ENCODE measurements at places on chromosomes 6 and 20.

DNA sequence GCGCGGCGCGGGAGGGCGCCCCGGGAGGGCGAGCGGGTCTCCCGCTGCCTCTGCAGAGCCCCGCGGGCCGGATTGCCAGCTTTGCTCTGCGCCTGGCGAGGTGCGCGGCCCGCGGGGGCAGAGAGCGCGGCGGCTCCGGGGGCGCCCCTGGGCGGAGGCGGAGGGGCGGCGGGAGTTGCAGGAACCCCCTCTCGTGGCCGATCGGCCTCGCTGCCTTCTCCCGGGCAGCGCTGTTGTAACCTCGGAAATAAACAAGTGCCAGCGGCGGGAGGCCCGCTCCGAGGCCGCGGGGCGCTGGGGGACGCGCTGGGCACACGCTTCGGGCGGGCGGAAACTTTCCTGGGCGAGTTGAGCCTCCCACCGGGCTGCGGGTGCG is 1.2 kb downstream of the CDH4 start:
- H3K4me3 ChIP-seq, result peak overlapping the region; percentile 47
- DNase-seq, result no peak
- H3K4me1 ChIP-seq, result peaks cover 9% of the 10 kb centered on the region
- peaks cover 30% of the 10 kb centered on the region for H3K27me3 ChIP-seq
- no peak overlapping the region for H3K27ac ChIP-seq

DNA sequence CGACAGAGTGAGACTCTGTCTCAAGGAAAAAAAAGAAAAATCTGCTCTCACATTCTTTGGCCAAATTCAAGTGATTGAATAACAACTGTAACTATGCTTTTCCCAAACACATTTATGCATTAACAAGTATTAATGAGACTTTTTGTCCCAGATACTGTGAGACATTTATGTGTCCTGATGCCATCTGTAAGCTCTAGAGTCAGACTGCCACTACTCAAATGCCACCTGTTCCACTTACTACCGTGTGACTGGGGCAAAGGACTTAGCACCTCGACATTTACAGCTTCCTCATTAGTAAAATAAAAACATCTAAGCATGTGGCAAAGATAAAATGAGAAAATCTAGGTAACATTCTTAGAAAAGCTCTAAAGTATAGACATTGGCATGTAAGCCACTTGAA is 178.1 kb upstream of the MARCKS start:
- H3K36me3 ChIP-seq, result no peaks in the 10 kb centered on the region
- H3K27ac ChIP-seq, result no peak overlapping the region
- H3K4me3 ChIP-seq, result no peak overlapping the region
- DNase-seq, result no peak

GRCh38 chr6:20159781-20160540 is 52.3 kb downstream of the MBOAT1 start:
- no peak for DNase-seq
- no peak overlapping the region for H3K27ac ChIP-seq
- no peaks in the 10 kb centered on the region for H3K27me3 ChIP-seq
- H3K36me3 ChIP-seq, result no peaks in the 10 kb centered on the region

DNA sequence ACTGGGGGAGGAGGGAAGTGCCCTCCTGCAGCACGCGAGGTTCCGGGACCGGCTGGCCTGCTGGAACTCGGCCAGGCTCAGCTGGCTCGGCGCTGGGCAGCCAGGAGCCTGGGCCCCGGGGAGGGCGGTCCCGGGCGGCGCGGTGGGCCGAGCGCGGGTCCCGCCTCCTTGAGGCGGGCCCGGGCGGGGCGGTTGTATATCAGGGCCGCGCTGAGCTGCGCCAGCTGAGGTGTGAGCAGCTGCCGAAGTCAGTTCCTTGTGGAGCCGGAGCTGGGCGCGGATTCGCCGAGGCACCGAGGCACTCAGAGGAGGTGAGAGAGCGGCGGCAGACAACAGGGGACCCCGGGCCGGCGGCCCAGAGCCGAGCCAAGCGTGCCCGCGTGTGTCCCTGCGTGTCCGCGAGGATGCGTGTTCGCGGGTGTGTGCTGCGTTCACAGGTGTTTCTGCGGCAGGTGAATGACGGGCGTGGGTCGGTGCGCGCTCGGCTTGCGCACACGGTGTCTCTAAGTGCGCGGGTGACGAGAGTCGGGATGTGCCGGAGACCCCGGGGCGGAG is at the start of gene CDKN1A:
Gene CDKN1A (plus strand): TSS at position 227 of the 555 bp plus-strand sequence. CDS start 5,388 bp downstream, outside the sequence.
- H3K36me3 ChIP-seq, result peaks cover 13% of the 10 kb centered on the region
- H3K27ac ChIP-seq, result peak within 1 kb of the TSS; percentile 99
- H3K4me1 ChIP-seq, result peaks cover 58% of the 10 kb centered on the region
- peak within 1 kb of the TSS; percentile 96 for H3K4me3 ChIP-seq
- H3K27me3 ChIP-seq, result no peaks in the 10 kb centered on the region

- peak overlapping the region; percentile 84 for H3K27ac ChIP-seq
- no peak overlapping the region for H3K4me3 ChIP-seq
- no peaks in the 10 kb centered on the region for H3K27me3 ChIP-seq
- H3K36me3 ChIP-seq, result peaks cover 3% of the 10 kb centered on the region
- no peak for DNase-seq
These were observed 159.2 kb downstream of the GMPR start for GRCh38 chr6:16397623-16398022.

DNA sequence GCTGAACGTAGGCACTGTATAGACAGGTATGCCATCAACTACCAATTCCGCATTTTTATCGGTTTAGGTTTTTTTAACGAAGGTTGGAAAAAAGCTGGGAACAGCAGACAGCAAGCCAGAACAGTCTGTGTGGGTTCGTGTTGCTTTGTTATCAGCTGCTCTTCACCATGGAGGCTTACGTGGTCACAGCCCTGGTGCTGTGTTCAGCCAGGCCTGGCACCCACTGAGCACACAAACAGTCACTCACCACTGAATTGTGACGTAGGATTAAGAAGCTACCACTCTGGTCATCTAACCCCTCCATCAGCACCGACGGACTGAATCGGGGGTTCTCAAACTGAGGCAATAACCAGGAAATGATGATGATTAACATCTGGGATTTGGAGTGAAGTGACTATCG is 13.2 kb downstream of the FAM210B start:
- H3K27ac ChIP-seq, result no peak overlapping the region
- DNase-seq, result no peak
- peaks cover 3% of the 10 kb centered on the region for H3K4me1 ChIP-seq
- no peaks in the 10 kb centered on the region for H3K27me3 ChIP-seq
- H3K4me3 ChIP-seq, result no peak overlapping the region
- H3K36me3 ChIP-seq, result peaks cover 11% of the 10 kb centered on the region

GRCh38 chr20:54435015-54435414 is 40.4 kb upstream of the DOK5 start:
- no peak overlapping the region for H3K27ac ChIP-seq
- H3K27me3 ChIP-seq, result no peaks in the 10 kb centered on the region
- no peak for DNase-seq
- no peaks in the 10 kb centered on the region for H3K4me1 ChIP-seq
- no peaks in the 10 kb centered on the region for H3K36me3 ChIP-seq

GRCh38 chr20:59414936-59415623 is 114.7 kb downstream of the EDN3 start:
- peaks cover 20% of the 10 kb centered on the region for H3K27me3 ChIP-seq
- DNase-seq, result no peak
- H3K27ac ChIP-seq, result no peak overlapping the region
- no peaks in the 10 kb centered on the region for H3K36me3 ChIP-seq

GRCh38 chr6:7555671-7556070 is 14.2 kb downstream of the DSP start:
- DNase-seq, result no peak
- H3K27me3 ChIP-seq, result no peaks in the 10 kb centered on the region
- H3K36me3 ChIP-seq, result peaks cover 23% of the 10 kb centered on the region
- H3K4me3 ChIP-seq, result no peak overlapping the region

DNA sequence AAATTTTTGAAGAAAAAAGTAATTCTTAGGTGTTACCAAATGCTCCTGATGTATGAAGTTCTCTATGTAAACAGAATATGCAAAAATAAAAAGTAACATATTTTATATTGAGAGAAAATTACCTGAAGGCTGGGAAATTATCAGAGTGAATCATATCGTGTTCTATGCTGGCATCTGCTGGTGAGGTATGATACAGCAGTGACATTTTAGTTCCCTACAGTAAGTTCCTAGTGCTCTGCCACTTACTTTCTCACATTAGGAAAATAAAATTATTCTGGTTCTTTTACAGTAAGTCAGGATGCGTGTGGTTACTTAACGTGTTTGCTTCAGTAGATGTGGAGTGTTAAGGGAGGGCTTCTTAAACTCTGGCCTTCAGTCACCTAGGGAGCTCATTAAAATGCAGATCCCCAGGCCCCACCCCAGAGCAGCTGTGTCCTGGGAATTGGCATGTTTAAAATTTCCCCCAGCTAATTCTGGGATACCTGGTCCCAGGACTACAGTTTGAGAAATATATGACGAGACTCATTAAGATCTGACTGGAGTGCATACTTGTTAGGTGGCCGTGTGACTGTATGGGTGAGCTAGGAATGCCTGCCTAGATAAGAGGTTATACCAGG is 3.2 kb downstream of the ACTR5 start:
- H3K27me3 ChIP-seq, result no peaks in the 10 kb centered on the region
- H3K27ac ChIP-seq, result no peak overlapping the region
- DNase-seq, result no peak
- peaks cover 10% of the 10 kb centered on the region for H3K36me3 ChIP-seq

- no peak for DNase-seq
- H3K4me1 ChIP-seq, result peaks cover 7% of the 10 kb centered on the region
- no peak overlapping the region for H3K4me3 ChIP-seq
- H3K36me3 ChIP-seq, result no peaks in the 10 kb centered on the region
- peaks cover 2% of the 10 kb centered on the region for H3K27me3 ChIP-seq
- H3K27ac ChIP-seq, result no peak overlapping the region
These were observed 141.5 kb downstream of the ANKRD60 start for GRCh38 chr20:58086763-58087561.

DNA sequence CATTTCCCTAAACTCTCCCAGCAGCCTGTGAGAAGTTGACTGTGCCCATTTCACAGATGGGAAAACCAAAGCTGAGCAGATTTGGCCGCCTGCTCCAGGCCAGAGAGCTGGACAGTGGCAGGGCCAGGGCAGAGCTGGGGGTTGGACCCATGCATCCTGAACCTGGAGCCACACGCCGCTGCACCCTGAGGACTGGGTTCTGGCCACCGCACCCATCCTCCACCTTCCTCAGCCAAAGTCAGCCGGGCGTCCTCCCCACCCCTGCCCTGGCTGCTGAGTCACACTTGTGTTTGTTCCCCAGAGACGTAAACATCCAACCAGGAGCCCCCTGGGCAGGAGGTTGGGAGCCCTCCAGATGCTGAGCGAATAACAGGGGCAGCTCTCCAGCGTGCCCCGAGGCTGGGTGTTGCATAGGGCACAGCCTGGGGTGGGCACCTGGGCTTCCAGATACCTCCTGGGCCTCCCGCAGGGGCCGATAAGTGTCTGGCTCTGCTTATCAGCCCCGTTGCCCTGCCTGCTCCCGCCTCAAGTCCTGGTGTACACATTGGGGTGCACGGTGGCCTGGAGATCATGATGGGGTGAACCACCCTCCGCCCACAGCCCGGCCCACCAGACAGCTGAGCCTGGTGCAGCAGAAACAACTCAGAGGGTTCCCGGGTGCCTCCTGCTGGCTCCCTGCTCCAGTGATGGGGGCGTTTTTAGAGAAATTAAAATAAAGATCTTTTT is 23.8 kb downstream of the RBM38 start:
- H3K4me1 ChIP-seq, result no peaks in the 10 kb centered on the region
- H3K36me3 ChIP-seq, result no peaks in the 10 kb centered on the region
- H3K4me3 ChIP-seq, result no peak overlapping the region
- no peak for DNase-seq
- H3K27ac ChIP-seq, result no peak overlapping the region

DNA sequence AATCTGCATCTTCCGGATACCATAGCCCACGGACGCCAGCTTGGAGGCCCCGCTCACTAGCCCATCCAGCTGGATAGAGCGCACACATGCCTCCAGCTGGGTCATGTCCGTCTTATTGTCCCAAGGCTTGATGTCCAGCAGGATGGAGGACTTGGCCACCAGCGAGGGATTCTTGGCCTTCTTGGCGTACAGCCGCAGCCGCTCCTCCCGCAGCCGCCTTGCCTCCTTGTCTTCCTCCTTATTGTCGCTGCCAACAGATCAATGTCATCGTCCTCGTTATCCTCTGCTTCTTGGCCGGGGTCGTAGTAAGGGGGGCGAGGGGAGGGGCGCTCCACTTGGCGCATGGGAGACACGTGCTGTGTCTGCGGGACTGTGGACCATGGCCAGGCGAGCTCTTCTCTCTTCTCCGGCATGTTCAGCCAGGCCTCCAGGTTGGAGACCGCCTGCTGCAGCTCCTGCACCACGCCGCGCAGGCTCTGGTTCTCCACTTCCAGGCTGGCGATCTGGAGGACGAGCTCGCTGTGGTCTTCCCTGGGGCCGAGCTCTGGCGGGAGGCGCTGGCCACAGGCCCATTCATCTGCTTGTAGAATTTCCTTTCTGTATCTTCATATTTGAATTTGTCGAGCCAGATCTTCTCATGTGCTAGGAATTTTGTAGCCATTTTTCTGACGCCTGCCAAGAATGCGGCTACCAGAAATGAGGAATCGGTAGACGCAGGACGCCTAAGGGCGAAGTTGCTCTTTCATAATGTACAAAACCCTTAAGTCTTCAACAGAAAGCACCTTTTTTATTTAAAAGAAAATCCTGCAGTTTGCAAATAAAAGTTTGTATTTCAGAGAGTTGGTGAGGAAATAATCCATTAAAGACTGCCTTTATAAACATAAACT is 60.1 kb upstream of the PTPRK start:
- DNase-seq, result peak; percentile 70
- no peak overlapping the region for H3K4me3 ChIP-seq
- H3K27ac ChIP-seq, result no peak overlapping the region
- H3K36me3 ChIP-seq, result no peaks in the 10 kb centered on the region

DNA sequence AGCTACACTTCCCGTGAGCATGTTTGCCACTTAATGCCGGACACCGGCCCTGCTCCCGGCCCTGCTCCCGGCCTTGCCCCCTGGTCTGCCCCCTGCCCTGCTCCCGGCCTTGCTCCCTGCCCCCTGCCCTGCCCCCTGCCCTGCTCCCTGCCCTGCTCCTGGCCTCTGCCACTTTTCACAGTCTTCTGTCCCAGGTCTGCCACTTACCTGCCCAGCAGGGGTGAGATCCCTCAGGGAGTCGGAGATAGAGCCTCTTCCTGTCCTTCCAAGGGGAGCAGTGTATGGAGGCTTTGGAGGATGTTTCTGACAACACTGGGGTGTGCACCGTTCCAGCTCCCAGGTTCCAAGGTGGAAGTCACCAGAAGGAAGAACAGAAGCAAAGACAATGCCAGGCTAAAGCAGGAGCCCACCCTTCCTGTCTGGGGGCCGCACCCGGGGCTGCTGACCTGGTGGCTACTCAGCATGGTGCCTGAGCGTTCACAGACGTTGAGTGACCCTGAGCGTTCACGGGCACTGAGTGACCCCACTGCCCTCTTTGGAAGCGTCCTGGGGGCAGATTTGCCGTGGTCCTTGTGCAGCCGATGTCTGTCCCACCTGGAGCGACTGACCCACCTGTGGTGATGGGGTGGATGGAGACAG is 199.8 kb downstream of the DLL1 start:
- H3K36me3 ChIP-seq, result no peaks in the 10 kb centered on the region
- peaks cover 22% of the 10 kb centered on the region for H3K27me3 ChIP-seq

DNA sequence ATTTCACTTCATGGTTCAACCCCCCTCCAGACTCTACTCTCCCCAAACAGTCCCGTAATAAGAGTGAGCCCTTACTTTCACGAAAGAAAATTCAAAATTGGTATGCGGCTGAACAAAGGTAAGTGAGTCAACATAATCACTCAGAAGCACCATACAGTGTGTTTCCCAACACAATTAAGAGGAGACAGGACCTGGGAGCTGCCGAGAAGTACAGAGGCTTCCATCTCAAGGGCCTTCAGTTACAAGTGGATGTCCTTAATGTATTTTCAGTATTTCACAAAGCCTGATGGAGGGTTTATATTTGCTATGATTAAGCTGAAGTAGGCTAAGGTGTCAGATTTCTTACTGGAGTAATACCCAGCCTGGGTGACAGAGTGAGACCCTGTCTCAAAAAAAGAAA is 51.1 kb downstream of the MYO6 start:
- H3K4me1 ChIP-seq, result peaks cover 21% of the 10 kb centered on the region
- H3K27ac ChIP-seq, result no peak overlapping the region
- no peaks in the 10 kb centered on the region for H3K27me3 ChIP-seq
- DNase-seq, result no peak
